NCI-H1048 (cell line): ENCODE measurements at places on chromosomes 3 and 15.

GRCh38 chr3:41742121-41742520 is 219.8 kb downstream of the ULK4 start:
- DNase-seq: no peak

- DNase-seq: no peak
Observed at GRCh38 chr3:24123596-24123995, 178.5 kb downstream of the NR1D2 start.

DNA sequence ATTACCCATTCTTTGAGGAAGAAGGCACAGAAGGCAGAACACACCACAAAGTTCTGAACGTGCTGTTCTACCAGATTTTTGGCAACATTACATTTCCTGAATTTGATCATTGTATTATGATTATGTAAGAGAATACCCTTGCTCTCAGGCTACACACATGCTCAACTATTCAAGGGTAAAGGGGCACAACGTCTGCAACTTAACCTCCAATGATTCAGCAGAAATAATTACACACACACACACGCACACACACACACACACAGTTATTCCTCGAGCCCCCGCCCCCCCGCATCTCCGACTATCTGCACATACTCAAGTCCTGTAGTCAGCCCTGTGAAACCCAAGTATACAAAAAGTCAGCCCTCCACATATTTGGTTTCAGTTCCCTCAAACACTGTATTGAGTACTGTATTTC is 26.8 kb downstream of the RPN1 start:
- no peak for DNase-seq

DNA sequence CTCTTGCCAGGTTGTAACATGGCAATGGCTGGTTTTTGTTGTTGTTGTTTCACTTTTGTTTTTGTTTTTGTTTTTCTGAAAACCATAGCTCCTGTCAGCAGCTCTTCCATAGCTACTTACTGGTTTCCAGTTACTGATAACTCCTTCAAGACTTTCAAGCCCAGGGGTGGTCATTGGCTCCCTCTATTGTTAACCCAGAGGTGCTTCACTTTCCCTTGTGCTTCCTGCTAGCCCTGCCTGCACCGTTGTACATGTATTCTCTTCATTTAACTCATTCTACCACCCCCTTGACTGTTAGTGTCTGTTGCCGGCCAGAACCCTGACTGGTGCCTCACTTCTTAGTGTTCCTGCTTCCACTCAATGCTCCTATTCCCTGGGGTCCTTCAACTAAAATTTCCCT is 4.2 kb upstream of the TRAT1 start:
- DNase-seq: no peak

GRCh38 chr3:138686771-138687221 is 78.2 kb downstream of the FAIM start:
- DNase-seq: no peak

DNA sequence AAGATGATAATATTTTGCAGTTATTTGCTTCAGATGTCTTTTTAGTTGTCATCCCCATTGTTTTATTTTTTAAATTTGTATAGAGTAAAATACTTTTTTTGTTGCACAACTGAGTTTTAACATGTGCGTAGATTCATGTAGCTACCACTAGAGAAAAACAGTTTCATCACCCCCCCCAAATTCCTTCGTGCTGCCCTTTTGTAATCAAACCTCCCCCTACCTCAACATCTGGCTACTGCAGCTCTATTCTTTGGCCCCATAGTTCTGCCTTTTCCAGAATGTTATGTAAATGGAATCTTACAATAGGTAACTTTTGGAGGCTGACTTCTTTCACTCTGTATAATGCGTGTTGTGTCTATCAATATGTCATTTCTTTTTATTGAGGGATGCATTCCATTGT is 232.0 kb upstream of the RASGRP1 start:
- no peak for DNase-seq

- no peak for DNase-seq
Observed at GRCh38 chr3:52843108-52843865, 8.5 kb upstream of the MUSTN1 start.

DNA sequence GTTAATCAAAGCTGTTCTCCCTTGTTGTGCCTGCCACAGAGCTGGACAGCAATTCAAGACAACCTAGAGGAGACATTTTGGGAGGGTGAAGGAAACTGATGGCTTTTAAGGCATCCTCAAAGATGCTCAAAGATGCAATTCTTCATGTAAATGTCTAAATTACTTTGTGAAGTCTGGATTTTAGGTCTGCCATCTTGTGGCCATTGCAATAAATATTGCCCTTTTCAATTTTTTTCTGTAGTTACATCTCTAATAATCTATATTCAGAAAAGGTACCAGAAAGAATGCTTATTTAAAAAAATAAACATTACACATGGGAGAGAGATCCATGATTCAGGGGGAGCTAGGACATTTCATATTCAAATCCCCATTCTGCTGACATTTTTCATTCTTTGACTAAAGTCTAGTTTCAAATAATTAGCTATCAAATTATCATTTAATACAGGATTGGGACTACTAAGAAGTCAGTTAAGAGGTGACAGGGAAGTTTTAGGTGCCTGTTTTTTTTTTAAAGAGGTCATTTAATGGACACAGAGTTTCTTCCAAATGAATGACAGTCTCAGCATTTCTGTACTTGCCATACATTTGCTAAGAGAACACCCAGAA is 259.8 kb upstream of the WNT5A start:
- DNase-seq: no peak

DNA sequence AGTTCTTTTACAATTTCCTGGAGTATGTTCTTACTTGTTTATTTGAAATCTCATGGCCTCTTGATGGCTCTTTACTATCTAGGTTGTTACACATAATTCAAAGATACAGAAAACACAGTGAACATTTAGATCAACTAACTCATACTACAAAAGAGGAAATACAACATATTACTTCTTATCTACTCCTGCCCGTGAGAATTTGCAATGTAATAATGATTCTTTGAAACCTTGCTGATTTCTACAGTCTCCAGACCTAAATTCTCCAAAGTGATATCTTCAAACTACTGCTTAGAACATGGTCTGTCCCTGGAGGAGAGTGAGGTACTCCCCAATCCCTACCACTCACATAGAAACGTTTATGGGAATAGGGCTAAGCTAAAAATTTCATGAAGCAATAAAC is 29.9 kb upstream of the GOLGA8B start:
- no peak for DNase-seq

GRCh38 chr3:38271553-38271952 is 5.9 kb downstream of the SLC22A13 start:
- no peak for DNase-seq

DNA sequence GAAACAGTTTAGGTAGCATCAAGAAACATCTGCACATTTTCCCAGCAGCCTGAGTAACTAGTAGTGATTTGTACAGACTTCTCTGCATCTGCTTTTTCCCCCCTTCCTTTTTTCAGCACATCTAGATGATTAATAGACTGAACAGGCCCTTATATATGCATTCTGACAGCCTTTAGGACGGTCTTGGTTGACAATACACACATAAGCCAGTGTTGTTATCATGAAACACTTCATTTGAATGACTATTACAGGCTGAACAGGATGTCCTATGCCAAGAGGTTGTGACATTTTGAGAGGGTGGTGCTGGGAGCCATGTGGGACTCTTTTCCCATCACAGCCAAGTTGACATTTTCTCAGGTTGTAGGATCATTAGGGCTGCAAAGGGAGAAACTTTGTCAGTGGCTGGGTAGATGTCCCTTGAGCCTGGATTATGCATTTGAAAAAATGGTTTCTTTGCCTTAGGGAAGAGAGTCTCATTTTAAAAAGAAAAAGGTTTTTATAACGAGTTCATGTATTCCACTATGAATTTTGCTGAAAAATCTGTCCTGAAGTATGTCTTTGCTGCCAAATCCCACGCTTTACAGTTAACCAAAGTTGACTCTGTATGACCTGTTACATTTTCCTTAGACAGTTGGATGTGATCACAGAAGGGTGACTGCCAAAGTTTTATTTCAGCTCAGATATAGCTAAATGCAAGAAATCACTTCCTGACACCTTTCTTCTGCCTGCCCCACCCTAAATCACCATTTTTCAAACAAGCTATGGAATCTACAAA is 73.7 kb downstream of the FILIP1L start:
- no peak for DNase-seq

- DNase-seq: no peak
Observed at GRCh38 chr15:47829667-47830066, 112.4 kb downstream of the SEMA6D start.

DNA sequence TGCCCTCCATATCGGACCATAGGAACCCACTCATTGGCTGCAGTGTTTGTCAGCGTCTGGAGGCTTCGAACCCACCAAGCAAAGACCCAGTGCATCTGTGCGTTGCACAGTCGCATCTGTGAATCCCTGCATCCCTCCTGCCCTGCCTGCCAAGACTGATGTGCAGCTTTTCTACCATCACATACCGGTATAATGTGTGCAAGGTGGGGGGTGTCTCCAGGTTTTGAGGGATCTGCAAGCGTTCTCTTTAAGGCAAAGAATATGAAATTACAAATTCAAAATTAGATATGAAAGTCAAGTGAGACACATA is 288 bp upstream of the NME9 start:
- DNase-seq: no peak

DNA sequence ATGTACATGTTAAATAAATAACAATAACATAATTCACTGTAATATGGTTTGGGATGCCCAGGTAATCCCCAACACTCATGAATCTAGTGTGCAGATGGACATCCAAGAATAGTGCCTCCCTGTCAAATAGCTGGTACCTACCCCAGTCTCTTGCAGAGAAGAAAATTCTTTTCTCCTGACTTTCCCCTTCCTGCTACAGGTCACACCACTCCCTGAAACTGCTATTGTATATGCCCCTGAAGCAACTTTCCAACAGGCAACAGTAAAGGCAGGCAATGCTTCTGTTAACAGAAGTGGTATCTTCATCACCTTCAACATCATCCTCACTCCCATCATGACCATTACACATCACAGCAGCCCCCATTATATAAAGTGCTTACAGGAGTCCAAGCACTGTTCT is 431.6 kb downstream of the MAGI1 start:
- no peak for DNase-seq

- DNase-seq: no peak
Observed at GRCh38 chr15:64536244-64536836, 76.0 kb downstream of the ZNF609 start.

- no peak for DNase-seq
Observed at GRCh38 chr3:155282385-155283091, 10.9 kb downstream of the STRIT1 start.

DNA sequence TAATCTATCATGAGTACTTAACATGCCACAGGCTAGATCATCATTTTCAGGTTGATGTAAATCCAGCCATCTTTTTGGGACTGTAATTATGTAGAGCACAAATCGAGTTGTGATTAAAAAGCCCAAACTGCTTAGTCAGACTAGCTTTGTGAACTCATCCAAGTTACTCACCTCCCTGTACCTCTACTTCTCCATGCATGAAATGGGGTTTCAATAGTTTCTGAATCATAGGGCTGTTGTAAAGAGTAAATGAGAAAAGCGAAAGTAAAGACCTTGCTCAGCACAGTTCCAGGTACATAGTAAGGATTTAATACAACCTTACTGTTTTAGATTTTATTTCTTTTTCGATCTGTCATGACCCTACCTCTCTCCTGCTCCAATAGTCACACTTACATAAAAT is 85.6 kb upstream of the GAP43 start:
- no peak for DNase-seq

DNA sequence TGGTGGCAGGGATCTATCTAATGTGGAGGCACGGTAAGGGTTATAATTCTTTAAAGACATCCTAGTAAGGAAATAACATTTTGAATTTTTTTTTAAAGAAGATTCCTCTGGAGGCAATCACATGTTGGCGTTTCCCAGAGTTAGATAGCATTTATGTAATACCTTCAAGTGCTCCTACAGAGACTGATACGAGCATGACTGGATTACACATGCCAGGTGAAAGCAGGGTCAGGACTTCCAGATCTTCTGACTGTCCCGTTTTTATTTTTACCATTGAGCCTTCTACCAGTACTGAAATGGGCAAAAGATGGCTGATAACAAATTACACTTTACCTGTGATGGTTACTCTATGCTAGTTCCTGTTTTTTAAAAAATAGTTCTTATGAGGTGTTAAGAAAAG is 13.8 kb downstream of the IL17RB start:
- DNase-seq: no peak

DNA sequence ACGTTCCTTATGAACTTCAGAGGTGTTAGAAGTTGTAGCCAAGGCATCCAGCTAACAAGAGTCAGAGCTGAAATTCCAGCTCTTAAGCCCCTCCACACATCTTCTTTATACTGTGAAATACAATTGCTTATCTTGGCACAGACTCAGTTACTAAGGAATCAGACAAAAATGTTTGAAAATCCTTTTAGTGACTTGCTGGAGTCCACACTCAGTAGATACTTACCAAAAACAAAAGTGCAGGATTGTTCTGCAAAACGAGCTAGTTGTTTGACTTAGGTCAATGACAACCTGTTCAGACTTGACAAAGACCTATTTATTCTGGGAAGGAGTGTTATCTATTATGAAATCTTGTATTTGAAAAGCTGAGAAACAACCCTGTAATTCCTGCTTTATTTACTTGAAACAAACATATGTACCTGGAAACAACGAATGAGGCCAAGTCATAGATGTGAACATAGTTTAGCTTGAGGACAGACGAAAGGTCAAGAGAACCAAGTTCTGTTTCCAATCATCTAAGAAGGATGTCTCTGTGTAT is 38.5 kb downstream of the B3GNT5 start:
- DNase-seq: no peak

DNA sequence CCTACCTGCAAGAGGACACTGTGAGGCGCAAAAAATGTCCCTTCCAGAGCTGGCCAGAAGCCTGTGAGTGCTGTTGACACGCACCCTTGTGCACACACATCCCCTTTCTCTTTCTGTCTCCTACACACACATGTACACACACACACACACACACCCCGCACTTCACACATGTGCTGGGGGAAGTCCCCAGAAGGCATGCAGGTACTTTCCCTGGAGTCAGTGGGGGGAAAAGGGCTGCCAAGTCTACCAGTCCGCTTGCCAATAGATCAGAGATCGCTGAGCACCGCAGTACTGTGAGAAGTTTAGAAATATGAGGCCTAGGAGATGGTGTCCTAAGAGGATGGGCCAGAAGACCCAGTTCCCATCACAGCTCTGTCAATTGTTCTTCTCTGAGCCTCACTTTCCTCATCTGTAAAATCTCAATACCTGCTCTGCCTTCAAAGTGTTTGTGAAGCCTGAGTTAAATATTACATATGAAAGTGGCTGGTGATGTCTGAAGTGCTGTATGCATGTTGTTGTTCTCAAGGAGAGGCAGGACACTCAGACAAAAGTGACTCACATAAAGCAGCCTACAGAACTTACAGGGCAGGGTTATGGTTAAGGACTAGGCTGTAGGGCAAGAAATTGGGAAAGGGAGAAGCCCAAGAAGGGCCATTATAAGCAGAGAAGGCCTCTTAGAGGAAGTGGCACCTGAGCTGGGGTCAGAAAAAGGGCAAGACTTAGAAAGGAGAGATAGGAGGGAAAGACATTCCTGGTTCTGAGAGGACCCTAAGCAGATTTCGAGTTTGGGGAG is 6.8 kb downstream of the IL17RE start:
- DNase-seq: no peak
